IPS DF 6.9 (cell line): ENCODE measurements at places on chromosomes 16 and 17.

- no peak overlapping the region for H3K27ac ChIP-seq
- H3K27me3 ChIP-seq, result no peaks in the 10 kb centered on the region
- no peaks in the 10 kb centered on the region for H3K36me3 ChIP-seq
- no peak overlapping the region for H3K4me3 ChIP-seq
- peaks cover 3% of the 10 kb centered on the region; the same call in 1 of the 2 replicates for H3K4me1 ChIP-seq
Measured at GRCh38 chr17:65598746-65599145, 37.3 kb upstream of the AXIN2 start.

- H3K27me3 ChIP-seq, result no peaks in the 10 kb centered on the region; the same call in 1 of the 2 replicates
- no peak for DNase-seq
- no peaks in the 10 kb centered on the region for H3K36me3 ChIP-seq
Measured at GRCh38 chr17:21370430-21370829, 5.7 kb upstream of the KCNJ12 start.

DNA sequence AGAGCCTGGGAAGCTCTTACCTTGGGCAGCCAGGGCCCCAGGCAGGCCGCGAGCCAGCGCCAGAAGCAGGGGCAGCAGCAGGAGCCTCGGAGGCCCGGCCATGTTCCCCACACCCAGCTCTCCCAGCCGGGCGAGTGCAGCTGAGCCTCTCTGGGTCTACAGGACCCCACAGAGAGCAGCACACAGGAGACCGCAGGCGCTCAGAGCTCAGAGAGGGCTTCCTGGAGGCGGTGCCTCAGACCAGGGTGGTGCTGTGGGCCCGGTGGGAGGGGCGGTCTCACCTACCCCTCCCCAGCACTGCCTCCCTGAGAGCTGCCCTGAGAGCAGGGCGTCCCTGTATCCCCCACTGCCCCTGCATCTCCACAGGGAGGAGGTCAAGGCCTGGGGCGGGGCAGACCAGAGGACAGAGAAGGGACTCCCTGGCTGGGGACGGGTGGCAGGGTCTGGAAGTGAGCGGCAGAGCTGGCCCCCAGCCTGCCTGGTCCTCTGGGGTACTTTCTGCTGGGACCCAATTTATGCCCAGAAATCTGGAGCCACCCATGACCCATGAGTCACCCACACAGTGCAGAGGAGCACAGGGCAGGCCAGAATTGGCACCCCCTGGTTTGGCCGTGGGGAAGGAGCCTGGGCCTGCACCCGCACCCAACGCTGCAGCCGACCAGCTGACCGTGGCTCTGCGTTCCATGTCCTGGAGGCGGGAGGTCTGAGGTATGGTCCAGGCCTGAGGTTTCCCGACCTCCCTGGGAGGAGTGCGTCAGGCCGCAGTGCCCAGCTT is at the start of gene CD7:
TSS of gene CD7 (minus strand) at position 215 of the 775 bp plus-strand sequence. CDS start at position 102, 113 bp downstream.
- H3K4me3 ChIP-seq, result no peak within 1 kb of the TSS
- no peak for DNase-seq
- H3K27me3 ChIP-seq, result no peaks in the 10 kb centered on the region
- H3K27ac ChIP-seq, result no peak within 1 kb of the TSS
- no peaks in the 10 kb centered on the region for H3K4me1 ChIP-seq

GRCh38 chr17:80285237-80285920 is 24.7 kb downstream of the RNF213 start:
- peaks cover 16% of the 10 kb centered on the region for H3K36me3 ChIP-seq
- no peak overlapping the region for H3K27ac ChIP-seq
- peaks cover 1% of the 10 kb centered on the region; the same call in 1 of the 2 replicates for H3K4me1 ChIP-seq
- no peak for DNase-seq
- no peaks in the 10 kb centered on the region for H3K27me3 ChIP-seq
- no peak overlapping the region for H3K4me3 ChIP-seq

GRCh38 chr17:51630101-51630671 is 369.8 kb downstream of the UTP18 start:
- no peak overlapping the region for H3K27ac ChIP-seq
- H3K27me3 ChIP-seq, result no peaks in the 10 kb centered on the region
- no peaks in the 10 kb centered on the region for H3K36me3 ChIP-seq
- no peaks in the 10 kb centered on the region for H3K4me1 ChIP-seq
